NCI-H1930 (cell line): ENCODE measurements at places on chromosomes 3 and 15.

DNA sequence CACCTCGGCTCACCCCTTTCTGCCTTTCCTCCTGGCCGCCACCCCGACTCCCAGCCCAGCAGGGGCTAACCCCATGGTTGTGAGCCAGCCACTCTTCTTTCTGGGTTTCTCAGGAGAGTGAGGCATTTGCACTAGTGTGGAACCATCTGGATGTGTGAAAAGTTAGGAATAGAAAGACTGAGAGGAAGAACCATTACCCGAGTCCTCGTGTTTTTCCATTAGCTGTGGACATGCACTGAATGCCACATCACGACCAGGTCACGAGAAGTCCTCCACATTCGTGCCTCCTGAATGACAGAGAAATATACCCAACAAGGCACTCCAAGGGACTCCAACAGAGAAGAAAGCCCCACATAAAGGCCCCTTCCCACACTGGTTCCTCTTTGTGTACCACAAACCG is 18.0 kb upstream of the RAD18 start:
- DNase-seq = no peak

- no peak for DNase-seq
These were observed 466.6 kb downstream of the RAP2B start for GRCh38 chr3:153628591-153628990.

- no peak for DNase-seq
These were observed 98.5 kb downstream of the LARS2 start for GRCh38 chr3:45486926-45487325.

DNA sequence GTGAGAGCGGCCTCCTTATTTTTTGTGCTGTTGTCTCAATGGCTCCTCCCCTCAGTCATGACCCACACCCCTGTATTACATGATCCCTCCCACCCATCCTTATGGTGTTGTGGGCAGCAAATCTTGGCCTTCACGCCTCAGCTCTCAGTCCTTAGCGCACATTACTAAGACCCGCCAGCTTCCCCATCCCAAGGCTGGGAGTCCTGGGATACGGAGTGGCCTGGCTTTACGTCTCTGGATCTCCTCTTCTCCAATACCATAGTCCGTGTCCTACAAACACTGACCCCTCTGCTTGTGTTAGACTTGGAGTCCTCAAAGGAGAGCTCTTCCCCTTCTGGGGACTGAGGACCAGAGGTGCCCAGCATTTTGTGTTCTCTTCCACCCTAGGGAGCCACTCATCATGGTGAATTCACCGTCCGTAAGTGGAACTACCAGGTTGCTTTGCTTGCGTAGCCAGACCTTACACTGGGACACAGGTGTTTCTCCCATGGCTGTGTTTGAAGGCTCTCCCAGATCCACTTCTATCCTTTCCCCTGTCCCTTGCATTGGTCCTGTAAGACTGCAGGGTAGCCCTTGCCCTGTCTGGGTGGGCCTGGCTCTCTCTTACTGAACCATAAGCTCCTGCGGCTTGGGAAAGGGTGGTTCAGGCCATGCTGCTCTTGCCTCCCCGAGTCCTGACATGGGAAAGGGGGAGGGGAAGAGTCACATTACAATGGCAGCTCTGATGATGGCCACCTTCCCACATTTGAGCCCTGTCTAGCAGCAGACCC is 13.6 kb downstream of the GRM2 start:
- DNase-seq = no peak

DNA sequence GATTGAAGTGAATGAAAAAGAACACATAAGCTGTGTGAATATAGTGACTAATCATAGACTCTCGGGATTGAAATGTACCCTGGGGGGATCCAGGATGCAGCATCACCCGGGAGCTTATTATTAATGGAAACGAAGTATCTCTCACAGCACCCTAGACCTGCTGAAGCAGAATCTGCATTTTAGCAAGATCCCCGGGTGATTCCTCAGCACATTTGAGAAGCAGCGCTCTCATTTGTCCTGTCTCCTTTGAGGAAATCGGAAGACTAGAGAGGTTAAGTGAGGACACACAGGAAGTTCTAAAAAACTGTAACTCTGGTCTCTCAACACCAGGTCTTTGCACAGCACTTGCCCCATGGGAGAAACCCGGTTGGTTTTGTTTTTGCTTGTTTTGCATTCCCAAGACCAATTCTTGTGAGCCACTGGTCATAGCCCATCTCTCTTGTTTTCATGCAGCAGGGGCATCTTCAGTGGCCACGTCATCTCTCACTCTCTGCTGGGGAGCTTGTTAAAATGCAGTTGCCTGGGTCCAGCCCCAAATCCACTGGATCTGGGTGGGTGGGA is 30.2 kb downstream of the ZNF710 start:
- DNase-seq = no peak

DNA sequence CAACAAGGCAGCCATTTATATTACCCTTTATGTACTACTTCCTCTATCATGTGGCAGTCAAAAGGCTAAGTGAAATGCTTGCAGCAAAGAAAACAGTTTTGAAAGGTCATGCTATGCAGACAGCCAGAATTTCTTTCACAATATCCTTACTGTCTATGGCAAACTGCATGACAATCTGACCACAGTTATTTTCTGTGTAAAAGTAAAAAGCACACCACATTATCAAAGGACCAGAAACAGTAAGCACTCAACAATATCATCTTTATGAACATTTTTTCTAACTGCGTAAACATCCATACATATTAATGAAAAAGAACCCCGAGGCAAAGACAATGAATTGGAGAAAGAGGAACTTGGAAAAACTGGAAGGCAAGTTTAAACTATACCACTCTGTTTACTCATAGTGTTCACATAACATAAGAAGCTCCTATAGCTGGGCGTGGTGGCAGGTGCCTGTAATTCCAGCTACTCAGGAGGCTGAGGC is 47.9 kb downstream of the PIK3CB start:
- no peak for DNase-seq

DNA sequence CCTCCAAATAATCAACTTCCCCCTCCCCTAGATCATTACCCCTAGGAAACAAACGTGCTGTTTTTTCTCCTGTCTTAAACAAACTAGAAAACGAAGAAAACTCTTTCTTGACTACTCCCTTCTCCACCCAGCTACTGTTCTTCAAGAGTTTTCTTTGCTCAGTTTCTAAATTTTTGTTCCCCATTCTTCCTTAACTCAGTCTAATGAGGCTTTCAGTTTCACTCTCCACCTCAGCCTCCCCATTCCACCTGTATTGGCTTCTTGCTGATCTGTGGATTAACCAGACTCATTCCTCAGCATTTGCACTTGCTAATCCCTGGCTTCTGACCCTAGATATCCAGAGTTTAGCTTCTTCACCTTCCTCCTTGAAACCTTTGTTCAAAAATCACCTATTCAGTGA is 26.8 kb downstream of the SERPINI1 start:
- no peak for DNase-seq

DNA sequence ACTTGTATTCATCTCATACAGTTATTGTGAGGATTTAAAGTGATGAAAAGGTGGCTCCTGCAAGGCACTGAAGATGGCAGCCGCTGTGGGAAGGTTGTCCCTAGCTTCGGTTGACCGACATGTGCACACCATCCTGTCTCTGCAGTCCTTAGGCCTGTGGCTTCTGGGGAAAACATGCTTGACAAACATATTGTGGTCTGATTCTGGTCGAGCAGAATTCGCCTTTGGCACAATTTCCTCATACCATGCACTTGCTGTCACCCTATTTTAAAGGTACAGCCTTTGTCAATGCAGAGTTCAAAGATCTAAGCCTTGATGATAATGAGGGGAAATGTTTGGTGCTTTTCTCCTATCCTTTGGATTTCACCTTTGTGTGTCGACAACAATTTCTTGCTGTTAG is 50.9 kb downstream of the PRICKLE2 start:
- no peak for DNase-seq

- DNase-seq = no peak
These were observed 532.8 kb downstream of the ZIC1 start for GRCh38 chr3:147941969-147942368.

GRCh38 chr3:171874251-171874681 is 31.1 kb downstream of the TMEM212 start:
- DNase-seq = no peak

DNA sequence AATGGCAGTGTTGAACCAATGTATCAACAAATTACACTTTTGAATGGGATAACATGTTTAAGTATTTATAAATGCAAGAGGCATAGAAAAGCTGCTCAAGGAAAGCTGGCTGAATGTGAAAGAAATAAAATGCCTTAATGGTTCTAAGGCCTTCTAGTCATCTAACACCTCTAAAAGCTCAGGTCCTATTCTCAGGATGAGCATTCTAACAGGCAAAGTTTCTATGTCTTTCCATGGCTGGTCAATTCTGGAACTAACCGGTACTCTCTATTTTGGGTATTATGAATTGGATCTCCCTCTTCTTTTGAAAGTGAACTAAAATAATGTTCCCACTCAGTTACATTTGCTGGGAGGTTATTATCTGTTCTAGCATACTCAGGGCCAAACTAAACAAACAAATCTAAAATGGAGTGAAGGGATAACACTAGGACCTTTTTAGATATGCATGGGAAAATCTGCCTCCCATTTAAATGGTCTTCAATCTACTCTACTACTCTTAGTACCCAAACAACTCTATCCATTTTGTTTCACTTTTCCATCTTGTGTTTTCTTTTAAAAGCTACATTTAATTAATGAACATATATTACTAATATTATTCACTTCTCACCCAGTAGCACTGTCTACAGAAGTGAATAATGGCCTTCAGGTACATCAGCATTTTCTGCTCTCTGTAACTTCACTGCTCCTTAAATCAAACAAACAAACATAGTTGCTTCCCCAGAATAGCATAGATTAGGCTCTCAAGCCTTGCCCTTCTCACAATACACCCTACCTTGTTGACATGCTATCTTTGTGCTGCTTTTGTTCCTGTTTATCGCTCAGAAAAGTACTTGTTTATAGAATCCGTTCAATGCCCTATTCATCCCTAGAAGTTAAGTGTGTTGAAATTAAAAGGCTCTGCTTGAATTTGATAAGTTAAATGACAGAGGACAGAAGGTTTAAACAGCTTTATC is 46.4 kb downstream of the CBLB start:
- DNase-seq = no peak

- no peak for DNase-seq
These were observed 23.6 kb upstream of the SSUH2 start for GRCh38 chr3:8668216-8668615.

DNA sequence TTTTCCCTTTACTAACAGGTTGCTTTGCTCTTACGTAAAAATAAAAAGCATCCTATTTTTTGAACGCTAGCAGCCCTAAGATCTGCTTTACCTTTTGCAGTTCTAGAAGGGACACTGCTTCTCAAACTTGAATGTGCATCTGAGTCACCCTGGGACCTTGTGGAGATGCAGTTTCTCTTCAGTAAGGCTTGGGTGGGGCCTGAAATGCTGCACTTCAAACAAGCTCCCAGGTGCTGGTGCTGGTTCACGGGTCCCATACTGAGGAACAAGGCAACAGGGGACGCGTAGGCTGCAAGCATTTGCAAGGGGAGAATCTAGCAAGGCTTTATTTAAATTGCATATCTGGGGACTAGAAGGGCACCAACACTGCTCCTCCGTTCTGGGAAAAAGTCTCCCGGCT is 30.0 kb downstream of the MB21D2 start:
- no peak for DNase-seq

GRCh38 chr3:119343719-119344118 is 49.5 kb downstream of the ARHGAP31 start:
- DNase-seq = no peak

DNA sequence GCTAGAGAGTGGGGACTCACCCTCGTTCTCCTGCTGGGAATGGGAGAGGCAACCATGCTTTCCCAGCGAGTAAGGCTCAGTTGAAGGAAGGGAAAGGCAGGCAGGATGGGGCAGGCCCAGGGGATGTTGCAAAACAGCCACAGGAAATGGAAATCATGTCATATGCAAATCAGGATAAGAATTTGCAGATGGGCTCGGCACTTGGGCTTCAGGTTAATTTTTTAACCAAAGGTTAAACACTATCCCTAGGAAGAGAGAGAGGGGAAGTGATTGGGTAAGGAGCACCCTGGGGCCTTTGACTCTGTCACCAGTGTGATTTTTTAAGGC is 14.6 kb upstream of the PLA2G4E start:
- DNase-seq = no peak

- no peak for DNase-seq
These were observed 179.2 kb downstream of the CLSTN2 start for GRCh38 chr3:140113996-140114788.

DNA sequence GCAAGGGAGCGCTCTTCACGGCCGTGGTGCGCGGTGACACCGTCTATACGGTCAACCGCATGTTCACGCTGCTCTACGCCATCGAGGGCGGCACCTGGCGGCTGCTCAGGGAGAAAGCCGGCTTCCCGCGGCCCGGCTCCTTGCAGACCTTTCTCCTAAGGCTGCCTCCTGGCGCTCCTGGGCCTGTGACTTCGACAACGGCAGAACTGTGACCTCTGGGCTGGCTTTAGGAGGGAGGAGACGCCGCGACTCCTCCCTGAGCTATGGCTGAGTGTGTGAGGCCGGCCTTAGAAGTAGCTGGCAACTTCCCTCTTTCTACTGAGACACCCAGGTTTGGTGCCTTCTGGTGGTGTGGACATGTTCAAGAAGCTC is 1.4 kb downstream of the KBTBD13 start:
- DNase-seq = no peak

DNA sequence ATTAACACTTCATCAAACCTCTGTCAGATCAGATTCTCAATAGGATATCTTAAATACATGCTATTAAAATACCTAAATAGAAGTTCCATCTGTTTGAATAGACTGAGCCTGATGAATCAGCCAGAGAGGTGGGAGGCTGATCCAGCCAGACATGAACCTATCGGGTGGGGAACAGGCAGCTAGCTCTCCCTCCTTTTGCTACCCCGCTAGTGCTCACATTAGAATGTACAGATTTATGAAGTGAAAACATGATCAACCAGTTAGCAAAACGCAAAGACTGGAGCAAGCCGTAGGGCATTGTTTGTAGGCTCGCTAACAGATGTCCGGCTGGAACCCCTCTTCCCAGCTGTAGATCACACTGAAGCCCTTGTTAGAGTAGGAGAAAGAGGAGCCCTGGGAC is 54.4 kb downstream of the GTF2E1 start:
- DNase-seq = no peak

DNA sequence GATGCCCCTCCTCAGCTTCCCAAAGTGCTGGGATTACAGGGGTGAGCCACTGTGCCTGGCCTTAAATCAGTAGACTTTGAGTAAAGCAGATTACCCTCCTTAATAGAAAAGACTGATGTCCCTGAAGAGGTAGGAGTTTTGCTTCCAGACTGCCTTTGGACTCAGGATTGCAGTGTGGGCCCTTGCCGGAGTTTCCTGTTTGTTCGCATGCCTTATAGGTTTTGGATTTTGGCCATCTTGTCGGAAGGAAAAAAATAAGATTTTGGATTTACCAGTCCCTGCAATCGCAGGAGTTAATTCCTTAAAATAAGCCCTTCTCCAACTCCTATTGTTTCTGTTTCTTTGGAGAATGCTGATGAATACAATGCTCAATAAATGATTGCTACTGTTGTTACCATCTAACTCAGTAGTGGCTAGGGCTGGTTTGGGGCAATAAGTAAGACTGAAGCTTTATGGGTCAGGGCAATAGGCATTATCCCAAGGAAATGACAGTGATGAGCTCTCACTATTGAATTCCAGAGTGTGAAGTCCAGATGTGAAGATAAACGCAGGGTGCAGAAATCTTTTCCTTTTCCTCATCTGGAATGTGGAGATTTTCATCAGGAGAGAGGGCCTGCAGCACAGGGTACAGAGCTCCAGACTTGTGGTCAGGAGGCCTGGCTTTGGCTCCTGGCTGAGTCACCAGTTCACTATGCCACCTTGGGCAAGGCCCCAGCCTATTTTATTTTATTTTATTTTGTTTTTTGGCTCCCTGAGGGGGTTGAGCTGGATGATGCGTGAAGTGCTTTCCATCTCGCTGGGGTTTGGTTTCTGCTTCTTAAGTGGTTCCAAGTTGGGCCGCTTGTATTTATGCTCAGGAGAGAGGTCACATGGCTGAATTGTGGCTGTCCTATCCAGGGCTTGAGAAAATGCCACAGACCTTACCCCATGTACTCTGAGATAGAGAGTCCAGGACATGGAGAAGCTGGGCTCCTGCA is 25.3 kb downstream of the FOXL2 start:
- no peak for DNase-seq
